ENCODE measurements at places on chromosomes 1 and 21. TPM values are rescaled to one million over a fixed set of nuclear protein-coding genes. Genes with fewer than 3 reads are reported as not detected.
A peak's percentile ranks its signal among the peaks of the same experiment; 100 is the strongest.

- no peak for DNase-seq
Observed at GRCh38 chr1:67793562-67793961, 39.7 kb downstream of the GNG12 start.

DNA sequence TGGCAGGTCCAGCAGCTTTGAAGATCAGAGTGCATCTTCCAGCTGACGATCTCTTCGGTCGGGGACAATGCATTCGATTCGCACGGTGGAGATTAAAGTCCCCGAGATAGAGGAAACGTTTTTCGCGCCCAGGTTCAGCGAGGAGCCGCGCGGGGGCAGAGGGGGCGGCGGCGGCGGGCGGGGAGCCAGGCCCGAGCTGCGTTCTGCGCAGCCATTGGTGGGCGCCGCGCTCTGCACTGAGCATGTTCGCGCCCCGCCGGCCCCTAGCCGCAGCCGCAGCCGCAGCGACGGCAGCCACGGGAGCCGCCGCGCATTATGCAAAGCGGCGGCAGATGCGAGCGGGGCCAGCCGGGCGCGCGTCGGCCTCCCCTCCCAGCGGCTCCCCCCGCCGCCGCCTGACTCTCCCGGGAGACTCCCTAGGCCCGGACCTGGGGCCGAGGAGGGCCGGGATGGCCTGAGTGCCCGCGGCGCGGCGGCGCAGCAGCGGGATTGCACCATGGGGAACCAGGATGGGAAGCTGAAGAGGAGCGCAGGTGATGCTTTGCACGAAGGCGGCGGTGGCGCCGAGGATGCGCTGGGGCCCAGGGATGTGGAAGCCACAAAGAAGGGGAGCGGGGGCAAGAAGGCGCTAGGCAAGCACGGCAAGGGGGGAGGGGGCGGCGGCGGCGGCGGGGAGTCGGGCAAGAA lies at the start of gene FMN2:
Gene FMN2 (plus strand): TSS at position 270 of the 687 bp plus-strand sequence. CDS start 227 bp downstream, at position 497.
- no peak for DNase-seq

DNA sequence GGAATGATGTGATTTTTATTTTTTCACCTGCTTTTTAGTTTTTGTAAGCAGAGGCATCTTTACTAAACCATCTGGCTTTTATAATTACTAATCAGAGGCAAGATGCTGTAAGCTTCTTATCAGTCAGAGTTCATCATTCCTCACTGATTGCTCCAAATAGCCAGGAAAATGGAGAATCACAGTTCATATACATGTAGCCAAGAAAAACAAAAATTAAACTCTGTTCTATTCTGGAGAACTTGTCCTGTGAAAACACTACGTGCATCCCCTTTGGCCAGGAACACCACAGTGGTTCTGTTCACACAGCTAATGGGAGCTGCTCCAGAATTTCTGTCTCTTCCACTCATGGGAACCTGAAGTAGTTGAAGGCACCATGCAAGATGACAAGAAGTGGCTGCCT lies 725.5 kb upstream of the CHRM3 start:
- no peak for DNase-seq

BRDT gene
- not detected for total RNA-seq

- no peak for DNase-seq
Observed at GRCh38 chr1:4627353-4627752, 27.1 kb upstream of the AJAP1 start.

TTC3 gene
- total RNA-seq, result 37.0 TPM

- DNase-seq, result no peak
Observed at GRCh38 chr1:229035054-229035747, 235.7 kb upstream of the RAB4A start.

DNA sequence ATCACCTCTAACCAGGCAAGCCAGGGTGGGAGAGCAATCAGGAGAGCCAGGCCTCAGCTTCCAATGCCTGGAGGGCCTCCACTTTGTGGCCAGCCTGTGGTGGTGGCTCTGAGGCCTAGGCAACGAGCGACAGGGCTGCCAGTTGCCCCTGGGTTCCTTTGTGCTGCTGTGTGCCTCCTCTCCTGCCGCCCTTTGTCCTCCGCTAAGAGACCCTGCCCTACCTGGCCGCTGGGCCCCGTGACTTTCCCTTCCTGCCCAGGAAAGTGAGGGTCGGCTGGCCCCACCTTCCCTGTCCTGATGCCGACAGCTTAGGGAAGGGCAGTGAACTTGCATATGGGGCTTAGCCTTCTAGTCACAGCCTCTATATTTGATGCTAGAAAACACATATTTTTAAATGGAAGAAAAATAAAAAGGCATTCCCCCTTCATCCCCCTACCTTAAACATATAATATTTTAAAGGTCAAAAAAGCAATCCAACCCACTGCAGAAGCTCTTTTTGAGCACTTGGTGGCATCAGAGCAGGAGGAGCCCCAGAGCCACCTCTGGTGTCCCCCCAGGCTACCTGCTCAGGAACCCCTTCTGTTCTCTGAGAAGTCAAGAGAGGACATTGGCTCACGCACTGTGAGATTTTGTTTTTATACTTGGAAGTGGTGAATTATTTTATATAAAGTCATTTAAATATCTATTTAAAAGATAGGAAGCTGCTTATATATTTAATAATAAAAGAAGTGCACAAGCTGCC lies 19.8 kb downstream of the CSF1 start:
- no peak for DNase-seq

DNA sequence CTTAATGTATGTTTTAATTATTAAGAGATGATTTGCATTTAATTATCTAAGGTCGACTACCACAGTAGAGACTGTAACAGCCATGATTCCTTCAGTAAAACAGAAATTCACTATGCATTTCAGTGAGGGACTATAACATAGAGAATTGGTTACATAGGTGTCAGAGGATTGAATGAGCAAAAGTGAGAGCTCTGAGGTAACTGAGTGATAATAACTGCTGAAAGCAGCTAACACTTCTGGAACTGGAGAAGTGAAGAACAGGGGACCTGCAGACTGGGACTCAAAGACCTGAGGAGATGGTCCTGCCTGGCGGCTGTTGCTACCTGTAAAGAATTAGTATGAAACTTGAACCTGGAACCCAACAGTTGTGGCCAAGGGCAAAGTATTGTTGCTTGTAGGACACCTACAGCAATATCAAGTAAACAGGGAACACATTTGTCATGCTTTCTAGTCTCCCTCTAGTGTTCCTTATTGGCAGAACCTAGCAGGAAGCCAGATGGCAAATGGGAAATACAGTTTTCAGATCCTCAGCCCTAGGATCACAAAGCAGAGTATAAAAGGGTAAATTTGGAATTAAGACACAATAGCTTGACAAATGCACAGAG lies 110.6 kb downstream of the HS2ST1 start:
- no peak for DNase-seq

- DNase-seq, result no peak
Observed at GRCh38 chr21:45163413-45164123, 89.2 kb downstream of the ADARB1 start.

DNA sequence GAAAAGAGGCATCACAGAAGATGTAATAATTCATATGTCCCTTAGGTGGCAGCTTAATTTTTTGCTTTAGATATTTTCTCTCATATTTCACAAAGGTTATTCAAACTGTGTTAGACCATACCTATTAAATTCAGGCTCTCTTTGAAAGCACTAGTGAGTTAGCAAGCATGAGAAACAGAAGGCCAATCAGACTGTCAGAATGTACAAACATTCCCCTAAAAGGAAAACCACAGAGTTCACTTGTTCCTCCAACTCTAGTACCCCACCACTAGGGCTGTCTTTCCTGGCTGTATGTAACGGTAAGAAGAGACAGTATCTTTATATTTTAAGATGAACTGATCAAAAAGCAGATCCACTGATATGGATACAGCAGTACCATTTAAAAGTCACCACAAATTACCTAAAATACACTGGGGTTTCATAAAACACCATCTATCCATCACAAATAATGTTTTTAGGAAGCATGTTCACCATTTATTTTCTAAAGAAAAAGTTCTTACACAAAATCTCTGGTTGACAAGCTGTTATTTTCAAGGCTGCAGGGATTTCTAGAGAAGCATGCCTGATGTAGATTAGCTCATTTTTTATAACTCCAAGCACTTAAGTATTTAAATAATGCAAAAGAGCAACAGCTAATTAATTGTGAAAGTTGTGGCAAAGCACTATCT lies 1.8 kb downstream of the ARPC5 start:
- no peak for DNase-seq

S100A7 gene
- total RNA-seq, result not detected

DNA sequence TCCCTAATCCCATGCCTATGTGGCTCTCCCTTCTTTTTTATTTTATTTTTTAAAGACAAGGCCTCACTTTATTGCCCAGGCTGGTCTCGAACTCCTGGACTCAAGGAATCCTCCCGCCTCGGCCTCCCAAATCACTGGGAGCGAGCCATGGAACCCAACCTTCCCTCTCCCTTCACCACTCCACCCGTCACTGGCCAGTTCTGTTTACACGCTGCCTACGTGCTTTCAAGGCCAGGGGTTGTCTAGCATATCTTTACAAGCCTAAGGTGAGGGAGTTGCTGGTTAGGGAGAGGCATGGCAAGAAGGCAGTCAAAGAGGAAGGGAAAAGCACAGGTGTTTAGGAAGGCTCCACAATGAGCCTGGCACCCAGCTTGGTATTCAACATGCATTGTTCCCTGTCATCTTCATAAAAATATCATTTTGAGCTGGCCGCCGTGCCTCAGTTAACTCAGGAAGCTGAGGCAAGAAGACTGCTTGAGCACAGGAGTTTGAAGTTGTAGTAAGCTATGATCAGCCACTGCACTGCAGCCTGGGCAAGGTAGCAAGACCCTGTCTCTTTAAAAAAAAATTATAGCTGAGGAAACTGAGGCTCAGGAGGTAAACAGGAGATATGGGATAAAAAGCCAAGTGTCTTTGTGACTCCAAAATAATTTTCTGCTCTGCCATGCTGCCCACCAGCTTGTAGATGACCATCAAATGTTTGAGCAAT lies 1.1 kb downstream of the RHBDL2 start:
- no peak for DNase-seq

DNA sequence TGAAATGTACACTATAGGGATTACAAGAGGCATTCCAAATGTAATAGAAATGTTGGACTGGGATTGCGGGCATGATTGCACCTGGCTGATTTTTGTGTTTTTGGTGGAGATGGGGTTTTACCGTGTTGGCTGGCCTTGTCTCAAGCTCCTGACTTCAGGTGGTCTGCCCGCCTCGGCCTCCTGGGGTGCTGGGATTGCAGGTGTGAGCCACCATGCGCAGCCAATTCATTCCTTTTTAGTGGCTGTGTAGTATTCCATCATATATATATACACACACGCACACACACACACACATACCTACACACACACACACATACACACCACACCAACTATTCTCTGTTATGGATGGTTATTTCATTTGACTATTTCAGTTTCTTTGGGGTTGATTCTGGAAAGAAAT lies 4.7 kb upstream of the ATP6V1G3 start:
- DNase-seq, result no peak

SLC37A1 gene
- 4.0 TPM for total RNA-seq

DNA sequence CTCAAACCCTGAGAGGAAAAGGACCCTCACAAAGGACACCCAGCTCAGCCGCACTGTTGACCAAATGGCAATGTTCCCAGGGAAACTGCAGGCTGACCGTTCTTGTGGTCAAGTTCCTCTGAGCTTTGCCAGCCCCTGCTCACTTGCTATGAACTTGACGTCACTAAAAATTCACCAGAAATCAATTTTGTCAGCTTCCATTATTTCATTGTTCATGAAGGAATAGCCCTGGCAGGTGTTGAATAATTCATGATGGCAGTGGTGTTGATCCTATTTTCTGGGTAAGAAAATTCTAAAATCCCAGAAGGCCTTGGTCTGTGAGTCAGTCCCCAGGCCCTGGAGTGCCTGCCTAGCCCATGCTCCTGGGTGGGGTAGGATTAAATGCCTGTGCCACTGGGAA lies 318.9 kb downstream of the ZNF326 start:
- no peak for DNase-seq

CD1D gene
- total RNA-seq, result 1.4 TPM

DNA sequence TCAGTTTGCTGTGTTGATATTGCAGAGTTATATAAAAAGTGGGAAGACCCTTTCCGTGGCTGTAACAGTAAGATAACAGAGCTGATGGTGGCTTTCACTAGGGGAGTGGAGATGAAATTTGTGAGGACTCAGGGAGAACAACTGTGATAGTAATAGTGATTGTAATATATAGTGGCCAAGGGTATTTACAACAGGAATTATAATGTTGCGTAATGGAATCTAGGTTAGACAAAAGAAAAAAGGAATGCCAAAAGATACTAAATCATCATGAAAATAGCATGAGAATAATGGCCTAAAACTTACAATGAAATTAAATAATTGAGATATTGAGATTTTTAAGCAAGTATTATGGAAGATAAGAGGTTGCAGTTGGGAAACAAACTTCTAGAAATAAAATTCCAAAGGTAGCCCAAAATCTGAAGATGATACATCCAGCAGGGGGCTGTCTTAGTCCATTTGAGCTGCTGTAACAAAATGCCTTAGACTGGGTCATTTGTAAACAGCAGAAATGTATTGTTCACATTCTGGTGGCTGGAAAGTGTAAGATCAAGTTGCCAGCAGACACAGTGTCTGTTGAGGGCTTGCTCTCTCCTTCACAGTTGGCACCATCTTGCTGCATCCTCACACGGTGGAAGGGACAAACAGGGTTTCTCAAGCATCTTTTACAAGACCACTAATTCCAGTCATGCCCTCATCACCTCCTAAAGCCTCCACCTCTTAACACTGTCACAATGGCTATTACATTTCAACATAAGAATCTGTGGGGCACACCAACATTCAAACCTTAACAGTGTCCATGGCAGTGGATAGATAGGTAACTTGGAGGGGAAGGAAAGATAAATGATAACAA lies 711.2 kb downstream of the MRPL39 start:
- no peak for DNase-seq

CELA3A gene
- total RNA-seq, result not detected

- DNase-seq, result peak; percentile 46
Observed at GRCh38 chr1:160837558-160838205, 25.0 kb downstream of the CD244 start.

- no peak for DNase-seq
Observed at GRCh38 chr1:42280821-42281220, 54.2 kb downstream of the FOXJ3 start.

DNA sequence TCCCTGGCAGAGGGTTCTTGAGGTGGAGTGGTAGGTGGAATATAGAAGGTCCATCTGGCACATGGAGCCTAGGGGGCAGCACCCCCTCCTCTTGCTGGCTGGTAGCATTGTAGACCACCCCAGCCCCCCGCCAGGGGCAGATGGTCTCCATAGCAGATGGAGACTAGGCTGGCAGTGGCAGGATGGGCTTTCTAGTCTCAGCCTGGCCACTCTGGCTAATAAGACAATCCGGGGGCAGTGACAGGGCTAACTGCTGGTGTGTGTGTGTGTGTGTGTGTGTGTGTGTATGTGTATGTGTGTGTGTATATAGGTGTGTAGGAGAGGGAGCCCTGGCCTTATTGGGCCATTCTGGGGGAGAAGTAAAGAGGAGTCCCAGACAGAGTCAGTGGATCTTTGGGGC lies 16.1 kb downstream of the UTP11 start:
- DNase-seq, result no peak

GRCh38 chr1:87535551-87535950 lies 206.9 kb downstream of the LMO4 start:
- no peak for DNase-seq

- peak; percentile 65 for DNase-seq
Observed at GRCh38 chr1:38727684-38728584, 131.6 kb downstream of the RRAGC start.

GCSAML gene
- not detected for total RNA-seq

DNA sequence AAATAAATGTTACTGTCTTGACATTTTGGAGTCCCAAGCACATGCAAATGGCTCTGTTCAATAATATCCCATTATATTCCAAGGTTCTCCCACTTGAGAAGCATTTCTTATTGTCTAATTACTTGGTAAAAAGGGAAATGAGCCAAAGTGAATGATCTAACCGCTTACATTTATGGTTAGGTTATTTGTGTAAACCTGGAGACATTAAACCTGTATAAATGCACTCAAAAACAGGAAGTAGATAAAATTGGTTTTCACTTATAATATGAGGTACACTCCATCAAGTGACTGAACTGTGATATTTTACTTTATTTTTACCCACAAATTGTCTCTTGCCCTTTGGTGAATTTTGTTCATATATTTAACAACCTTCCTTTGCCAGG lies 26.8 kb downstream of the KIF1B start:
- no peak for DNase-seq
